ENCODE measurements at places on chromosomes 2 and 18.

GRCh38 chr2:63654959-63655358, 66.2 kb downstream of the MDH1 start:
- DNase-seq = no peak

- DNase-seq = no peak
Measured at GRCh38 chr18:64546451-64546850, 397.6 kb upstream of the LINC00305 start.

GRCh38 chr2:62297624-62298010, 101.7 kb downstream of the B3GNT2 start:
- DNase-seq = no peak

DNA sequence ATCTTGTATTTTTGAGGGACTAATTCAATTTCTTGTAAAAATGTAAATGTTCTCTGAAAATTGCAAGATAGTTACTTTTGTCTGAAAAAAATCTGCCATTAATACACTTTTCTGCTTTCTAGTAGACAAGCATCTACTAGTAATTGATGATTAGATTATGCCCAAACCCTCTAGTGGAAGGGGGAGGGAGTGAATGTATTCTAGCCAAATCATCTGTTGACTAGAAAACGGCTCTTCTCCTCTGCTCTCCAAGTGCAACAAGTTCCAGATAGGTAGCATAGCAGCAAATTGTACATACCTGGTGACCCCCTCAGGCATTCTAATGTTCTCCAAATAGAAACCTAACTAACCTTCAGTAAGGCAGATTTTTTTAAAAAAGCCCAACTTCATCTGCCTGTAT, 58.6 kb downstream of the RELCH start:
- DNase-seq = no peak

GRCh38 chr2:183038341-183039300, at the start of gene NCKAP1:
TSS of gene NCKAP1 (minus strand) at chr2:183038457. CDS start at chr2:183038099, 358 bp downstream.
- peak; percentile 75 for DNase-seq

DNA sequence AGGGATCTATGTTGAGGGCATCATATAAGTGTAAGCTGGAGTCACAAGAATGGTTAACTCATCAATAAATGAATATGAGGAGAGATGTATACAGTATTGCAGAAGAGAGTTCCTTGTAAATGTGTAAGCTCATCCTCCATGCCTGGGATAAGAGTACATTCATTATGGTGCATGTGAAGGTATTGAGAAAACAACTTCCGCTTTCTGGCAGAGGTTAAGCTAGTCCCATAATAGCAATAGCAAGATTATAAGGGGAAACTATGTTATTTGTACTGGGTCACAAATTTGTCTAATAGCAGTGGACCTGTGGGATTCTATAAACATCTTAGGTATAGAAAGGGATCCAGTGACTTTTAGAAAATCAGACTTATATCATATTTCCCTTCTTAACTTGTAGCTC, 44.1 kb downstream of the SCN2A start:
- DNase-seq = no peak

DNA sequence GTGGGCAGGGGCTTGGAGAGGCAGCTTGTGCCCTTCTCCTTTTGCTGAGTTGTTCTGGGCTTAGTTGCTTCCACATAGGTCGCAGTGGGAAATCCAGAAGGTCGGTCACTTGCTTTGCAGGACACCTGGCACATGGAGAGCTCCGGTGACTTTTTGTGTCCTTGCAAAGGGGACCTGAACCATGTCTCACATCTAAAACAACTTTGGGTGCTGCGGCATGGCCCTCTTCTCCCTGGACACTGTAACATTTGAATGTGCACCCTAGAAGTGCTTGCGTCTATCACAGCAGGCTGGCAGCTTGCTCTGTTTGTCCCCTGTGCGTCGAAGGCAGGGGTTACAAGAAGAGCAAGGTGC, 189.9 kb upstream of the TWIST2 start:
- no peak for DNase-seq

GRCh38 chr2:85771486-85771885, 17.7 kb downstream of the ATOH8 start:
- no peak for DNase-seq

GRCh38 chr2:98709535-98709934, 21.4 kb downstream of the MGAT4A start:
- DNase-seq = no peak

- no peak for DNase-seq
Measured at GRCh38 chr18:525036-525797, 24.7 kb upstream of the COLEC12 start.

DNA sequence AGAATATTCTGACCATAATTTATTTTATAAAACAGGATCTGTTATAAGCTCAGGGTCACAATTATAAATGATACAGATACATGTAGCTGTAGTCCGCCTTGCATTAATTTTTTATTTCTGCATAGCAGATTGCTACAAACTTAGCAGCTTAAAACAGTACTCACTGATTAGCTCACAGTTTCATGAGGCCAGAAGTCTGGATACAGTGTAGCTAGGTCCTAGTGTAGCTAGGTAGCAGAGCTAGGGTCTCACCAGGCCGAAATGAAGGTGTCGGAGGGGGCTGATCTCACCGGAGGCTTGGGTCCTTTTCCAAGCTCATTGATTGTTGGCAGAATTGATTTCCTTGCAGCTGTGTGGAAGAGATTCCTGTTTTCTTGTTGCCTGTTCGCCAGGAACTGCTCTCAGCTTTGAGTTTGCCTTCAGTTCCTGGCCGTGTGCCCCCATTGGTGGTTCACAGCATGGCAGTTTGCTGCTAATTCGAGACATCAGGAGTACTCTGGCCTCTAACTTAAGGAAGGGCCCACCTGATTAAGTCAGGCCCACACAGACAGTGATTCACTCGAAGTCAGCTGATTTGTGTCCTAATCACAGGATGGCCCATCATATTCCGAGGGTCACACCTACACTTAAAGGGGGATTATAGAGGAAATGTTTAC, 18.4 kb downstream of the NAPG start:
- DNase-seq = no peak

DNA sequence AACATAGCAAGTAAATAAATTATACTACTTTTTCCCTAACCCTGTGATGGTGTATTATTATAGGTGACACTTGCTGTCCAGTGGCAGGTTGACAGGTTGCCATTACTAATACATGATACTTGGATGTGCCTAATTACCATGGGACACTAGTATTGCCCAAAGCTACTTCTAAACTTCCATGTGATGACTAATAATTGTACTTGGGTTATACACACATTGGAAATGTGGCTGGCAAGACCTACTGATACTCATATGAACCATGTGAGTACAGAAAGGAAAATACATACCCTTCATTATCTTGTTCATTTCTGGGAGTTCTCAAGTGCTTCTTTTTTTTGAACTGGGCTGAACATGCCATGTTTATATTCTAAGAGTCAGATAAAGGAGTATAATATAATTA, 156.4 kb downstream of the IKZF2 start:
- no peak for DNase-seq

GRCh38 chr2:127759931-127760330, 51.0 kb downstream of the WDR33 start:
- DNase-seq = no peak

- DNase-seq = no peak
Measured at GRCh38 chr2:44429034-44429433, 67.3 kb downstream of the CAMKMT start.

- no peak for DNase-seq
Measured at GRCh38 chr2:194116861-194117260, 1540.2 kb upstream of the SLC39A10 start.

DNA sequence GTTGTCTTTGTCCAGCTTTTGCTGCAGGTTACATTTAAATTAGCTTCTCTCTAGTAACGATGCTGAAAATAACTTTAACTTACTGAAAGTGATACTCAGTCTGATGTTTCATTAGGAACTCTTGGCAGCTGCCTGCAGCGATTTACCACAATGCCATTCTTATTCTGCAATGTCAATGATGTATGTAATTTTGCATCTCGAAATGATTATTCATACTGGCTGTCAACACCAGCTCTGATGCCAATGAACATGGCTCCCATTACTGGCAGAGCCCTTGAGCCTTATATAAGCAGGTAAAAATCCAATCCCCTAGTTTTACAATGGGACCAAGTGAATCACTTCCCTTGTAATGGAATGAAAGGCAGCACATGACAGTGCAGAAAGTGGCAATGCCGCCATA, 16.3 kb upstream of the MFF start:
- DNase-seq = no peak

GRCh38 chr2:132477962-132478361, 61.4 kb downstream of the GPR39 start:
- no peak for DNase-seq

All from naive thymus-derived CD8-positive, alpha-beta T cell (primary cell).